Ascending aorta (tissue), 2 donors: ENCODE measurements at places on chromosomes 16 and 17.

- no peak for DNase-seq
These were observed 12.7 kb upstream of the SPNS2 start for GRCh38 chr17:4485676-4486646.

GRCh38 chr16:7405166-7405565 lies 72.5 kb downstream of the RBFOX1 start:
- DNase-seq: no peak

- no peak for DNase-seq
These were observed 99.9 kb upstream of the ZNF750 start for GRCh38 chr17:82939621-82940135.

GRCh38 chr17:17751489-17752088 lies 70.3 kb downstream of the RAI1 start:
- DNase-seq: no peak

DNA sequence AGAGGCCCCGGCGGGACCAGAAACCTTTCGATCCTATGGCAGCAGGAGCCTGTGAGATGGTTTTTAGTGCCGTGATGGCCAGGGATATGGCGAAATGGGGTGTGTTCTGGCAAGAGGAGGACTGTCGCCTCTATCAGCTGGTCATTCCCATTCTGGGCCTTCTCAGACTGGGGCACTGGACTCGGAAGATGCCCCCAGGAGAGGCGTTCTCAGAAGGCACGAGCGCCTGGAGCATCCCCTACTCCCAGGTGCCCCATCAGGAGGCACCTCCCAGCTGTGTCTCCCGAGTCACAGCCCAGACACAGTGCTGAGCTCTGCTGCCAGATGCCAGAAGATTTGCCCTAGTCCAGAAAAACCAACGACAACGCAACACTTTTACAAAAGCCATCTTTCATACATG lies 54.6 kb upstream of the ENDOV start:
- DNase-seq: no peak

DNA sequence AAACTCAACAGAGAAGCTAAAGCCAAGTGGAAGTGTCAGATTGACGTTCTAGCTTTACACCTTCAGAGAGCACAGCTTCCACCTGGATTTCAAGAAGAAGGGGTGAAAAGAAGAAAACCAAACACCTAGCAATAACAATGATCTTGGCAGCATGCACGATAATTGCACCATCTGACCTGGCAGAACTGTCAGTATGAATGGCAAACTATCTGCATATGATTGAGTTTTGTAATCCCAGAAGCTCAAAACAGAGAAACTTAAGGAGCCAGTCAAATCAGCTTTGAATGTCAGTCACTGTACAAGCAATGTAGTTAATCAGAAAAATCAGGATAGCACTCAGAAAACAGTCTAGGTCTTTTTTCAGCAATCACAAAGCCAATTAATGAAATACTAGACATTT lies 427.1 kb downstream of the ZFHX3 start:
- no peak for DNase-seq

DNA sequence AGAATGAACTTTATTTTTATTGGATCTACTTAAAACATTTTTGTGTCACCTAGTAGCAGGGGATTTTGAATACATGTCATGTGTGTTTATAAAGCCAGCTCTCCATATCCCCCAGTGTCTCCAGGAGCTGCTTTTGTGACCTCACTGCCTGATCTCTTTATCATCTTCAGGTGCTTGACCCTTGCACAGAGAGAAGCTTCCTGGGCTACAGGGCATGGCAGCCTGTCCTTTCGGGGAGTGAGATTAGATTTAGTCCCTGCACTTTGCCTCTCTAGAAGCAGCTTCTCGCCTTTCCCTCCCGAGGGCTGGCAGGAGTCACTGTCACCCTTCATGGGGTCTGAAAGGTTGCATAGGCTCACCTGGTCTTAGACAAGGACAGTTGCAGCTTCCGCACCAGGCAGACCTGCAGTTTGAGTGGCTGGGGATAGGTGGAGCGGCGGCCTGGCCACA lies 42.7 kb downstream of the PGS1 start:
- no peak for DNase-seq

DNA sequence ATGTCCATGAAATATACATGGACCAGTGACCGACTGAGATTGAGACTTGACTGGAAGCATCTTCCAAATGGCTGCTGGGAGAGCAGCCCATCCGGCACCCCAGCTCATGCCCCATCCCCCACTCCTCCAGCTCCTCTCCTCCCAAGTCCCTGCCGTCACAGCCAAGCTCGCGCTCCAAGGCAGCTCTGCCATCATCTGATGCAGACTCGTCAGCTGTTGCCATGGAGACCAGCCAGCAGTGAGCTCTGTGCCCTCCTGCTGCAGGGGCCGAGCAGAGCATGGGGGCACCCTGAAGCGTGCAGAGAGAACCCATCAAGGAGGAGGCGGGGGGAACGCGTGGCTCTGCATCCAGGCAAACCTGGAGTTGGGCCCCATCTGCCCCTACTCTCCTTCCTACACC lies 74.5 kb upstream of the TNRC6C start:
- no peak for DNase-seq

DNA sequence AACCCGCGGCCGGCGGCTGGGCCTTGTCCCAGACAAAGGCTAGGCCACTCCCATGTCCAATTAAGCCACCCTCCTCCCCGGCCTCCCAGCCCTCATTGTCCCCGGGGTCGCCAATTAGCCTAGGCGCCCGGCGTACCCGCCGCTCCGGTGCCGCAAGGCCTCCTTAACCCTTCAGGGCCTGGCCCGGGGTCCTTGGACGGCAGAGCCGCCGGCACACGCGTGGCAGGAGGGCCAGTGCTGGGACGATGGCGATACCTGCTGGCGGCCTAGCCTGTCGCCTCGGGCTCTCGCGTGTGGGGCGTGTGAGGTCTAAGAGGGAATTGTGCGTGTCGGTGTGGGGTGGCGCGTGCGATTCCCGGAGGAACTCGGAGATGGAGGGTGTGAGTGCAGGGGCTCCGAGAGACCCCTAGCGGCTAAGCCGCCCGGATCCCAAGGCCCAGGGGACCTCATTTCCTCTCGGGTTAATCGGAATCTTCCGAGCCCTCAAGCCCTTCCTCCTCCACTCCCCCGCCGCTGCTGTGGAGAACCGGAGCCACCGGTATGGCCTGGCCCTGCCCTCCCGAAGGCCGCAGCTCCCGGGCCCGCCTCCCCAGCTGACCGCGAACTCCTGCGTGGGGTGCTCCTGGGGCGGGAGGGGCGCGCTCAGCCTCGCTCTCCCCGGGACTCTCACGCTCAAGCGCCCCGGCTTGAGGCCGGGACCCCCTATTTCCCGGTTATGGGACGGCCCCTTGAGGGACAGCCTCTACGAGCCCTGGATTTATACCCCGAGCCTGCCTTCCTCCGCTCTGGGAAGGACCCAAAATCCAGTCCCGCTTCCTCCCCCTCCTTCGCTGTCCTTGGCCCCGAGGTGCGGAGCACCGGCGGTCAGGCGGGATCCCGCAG lies 11.9 kb downstream of the TBX2 start:
- DNase-seq: peak; percentile 9

GRCh38 chr17:44105941-44106340 lies 17.5 kb downstream of the HDAC5 start:
- DNase-seq: no peak

DNA sequence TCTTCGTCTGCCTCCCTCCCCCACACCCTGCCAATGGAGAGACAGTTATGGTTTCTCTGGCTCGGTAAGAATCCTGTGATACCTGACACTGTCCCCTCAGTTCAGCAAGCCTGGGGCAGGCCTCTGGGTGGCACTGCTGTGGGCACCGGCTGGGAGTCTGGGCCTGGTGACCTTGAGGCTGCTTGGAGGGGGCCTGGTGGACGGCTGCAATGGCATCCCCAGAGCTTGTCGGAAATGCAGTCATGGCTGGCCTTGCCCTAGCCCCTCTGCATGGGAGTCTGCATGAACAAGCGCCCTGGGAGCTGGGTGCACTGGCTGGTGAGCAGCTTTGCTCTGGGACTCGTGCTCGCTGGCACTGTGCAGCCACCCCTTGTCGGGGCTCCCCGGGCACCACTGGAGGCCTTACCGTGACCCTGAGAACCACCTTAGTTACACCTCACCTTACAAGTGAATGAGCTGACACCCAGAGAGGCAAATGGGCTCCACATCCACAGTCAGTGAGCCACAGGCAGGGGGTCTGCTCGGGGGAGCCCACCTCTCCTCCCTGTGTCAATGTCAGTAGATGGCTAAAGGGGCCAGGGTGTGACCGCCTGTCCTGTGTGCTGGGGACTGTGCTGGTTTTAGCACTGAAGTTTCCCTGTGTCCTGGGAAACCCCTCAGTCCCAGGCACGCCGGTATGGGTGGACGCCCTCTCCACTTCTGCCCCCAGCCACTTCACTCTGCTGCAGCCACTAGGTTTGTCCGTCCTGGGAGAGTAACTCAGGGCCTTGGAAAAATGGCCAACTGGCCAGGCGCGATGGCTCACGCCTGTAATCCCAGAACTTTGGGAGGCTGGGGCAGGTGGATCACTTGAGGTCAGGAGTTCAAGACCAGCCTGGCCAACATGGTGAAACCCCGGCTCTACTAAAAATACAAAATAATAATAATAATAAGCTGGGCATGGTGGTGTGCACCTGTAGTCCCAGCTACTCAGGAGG lies 1.4 kb downstream of the LGALS3BP start:
- no peak for DNase-seq

DNA sequence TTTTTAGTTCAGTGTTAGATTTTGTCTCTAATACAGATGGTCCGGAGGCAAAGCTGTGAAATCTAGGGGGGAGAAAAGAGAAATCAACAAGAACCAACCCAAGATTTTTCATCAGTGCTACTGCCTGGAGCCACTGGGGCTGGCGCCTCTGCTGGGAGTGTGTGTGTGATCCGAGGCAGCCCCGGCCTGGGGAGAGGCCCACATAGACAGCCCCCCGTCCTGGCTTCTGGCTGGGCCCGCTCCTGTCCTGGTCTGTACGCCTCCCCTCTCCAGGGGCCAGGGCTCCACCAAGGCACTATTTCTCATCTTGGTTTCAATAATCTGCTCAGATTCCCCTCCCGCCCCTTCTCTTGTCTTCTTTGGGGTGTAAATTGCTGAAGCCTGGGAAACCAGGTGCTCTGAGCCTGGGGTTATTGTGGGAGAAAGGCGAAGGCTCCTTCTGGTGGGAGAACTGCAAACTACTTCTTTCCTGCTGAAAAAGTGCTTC lies 7.8 kb downstream of the BAHCC1 start:
- no peak for DNase-seq

- no peak for DNase-seq
These were observed 438.0 kb upstream of the PMFBP1 start for GRCh38 chr16:72609933-72610332.

DNA sequence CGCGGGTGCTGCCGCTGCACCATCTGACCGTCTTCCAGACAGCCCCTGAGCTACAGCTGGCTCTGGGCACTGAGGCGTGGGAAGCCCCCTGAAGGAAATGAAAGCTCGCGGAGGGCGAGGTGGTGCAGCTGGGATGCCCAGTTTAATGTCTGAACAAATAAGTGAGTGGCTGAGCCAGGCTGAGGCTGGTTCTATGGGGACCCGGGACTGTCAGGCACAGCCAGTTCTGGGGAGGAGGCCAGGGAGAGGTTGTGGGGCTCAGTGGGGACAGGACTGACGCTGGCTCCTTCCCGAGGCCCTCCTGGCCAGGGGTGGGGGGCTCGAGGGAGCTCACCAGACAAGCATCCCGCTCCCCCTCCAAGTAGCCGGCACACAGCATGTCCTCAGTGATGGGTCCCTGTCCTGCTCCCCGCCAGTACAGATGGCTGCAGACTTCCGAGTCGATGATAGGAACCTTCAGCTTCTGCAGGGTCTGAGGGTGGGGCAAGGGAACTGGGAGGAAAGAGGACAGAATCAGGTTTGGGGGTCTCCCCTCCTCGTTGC lies 4.4 kb downstream of the PRSS22 start:
- DNase-seq: no peak

GRCh38 chr16:3063625-3064386 lies 1.6 kb upstream of the IL32 start:
- DNase-seq: no peak

DNA sequence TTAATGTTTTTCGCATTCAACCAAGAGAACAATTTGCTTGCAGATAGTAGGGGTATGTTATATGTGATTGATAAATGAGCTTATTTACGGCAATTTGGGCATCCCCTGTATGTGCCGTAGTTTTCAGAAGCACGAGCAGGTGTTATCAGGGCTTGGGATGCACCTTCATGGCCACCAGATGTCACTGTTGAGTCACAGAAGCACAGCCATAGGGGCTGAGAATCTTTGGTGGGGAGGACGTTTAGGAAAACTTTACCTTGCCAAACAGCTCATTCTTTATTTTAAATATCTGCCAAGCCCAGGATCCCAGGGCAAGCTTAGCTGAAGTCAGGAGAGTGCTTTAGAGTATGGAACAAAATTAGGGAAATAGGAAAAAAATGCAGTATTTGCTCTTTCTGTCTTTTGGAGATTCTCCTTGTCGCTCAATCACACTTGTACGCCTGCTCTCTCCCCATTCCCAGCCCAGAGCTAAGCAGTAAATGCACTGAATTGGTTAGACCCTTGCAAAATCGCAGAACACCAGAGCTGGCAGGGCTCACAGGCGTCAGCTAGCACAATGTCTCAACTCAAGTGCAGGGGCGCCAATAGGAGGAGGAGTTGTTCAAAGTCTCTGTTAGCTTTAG lies 93.6 kb upstream of the MPHOSPH6 start:
- peak; percentile 70 for DNase-seq

- DNase-seq: no peak
These were observed 44.0 kb upstream of the ABCC11 start for GRCh38 chr16:48291303-48291702.

DNA sequence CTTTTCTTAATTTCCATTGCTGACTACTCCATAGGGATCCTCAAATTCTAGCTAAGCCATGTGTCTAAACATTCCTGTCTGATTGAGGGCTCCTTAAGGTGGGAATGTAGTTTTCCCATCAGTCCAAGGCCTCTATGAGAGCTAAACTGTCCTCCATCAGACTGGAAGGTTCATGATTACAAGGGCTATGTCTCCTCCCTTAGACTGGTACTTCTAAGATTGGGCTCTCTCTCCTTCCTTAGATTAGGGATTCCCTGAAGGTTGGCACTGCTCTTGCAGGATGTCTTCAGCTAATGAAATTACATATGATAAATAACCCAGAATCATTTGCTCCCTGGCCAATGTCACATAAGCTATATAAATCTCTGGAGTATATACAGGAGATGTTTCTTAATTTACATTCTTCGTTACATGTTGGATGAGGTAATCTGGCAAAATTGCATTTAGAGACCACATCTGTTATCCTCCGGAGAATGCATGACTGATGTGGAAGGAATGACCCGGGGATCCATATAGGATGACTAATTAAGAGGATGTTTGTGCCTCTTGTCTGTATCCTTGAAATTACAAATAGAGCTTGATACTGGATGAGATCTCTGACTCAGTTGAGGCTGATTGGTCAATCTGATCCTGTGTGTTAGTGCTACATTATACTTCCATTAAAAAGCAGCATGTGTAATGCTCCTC lies 14.2 kb downstream of the B4GALNT2 start:
- DNase-seq: no peak
